Fibroblast of upper back skin (primary cell): ENCODE measurements at places on chromosomes 16 and 17.

DNA sequence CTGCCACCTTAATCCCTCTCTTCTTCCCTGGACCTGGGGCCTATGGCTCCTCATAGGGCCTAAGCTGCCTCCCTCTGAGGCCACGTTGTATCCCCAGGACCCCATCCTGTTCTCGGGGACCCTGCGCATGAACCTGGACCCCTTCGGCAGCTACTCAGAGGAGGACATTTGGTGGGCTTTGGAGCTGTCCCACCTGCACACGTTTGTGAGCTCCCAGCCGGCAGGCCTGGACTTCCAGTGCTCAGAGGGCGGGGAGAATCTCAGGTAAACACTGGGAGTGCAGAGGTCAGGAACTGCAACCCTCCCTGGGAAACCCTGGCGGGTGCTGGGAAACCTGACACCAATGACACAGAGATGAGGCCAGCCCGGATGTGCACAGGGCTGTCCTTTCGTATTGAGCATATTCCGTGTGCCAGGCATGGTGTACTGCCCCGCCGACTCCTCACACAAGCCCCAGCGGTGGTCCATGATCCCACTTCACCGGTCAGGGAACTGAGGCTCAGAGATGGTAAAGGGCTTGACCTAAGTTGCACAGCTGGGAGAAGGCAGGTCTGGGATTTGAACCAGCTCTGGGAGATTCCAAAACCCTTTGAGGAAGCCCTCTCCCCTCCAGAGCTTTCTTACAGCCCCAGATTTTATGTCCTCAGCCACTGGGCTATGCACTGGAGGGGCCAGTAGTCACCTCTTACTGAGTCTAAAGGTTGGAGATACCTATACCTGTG lies 22.9 kb downstream of the ANKRD40 start:
- DNase-seq, result no peak

DNA sequence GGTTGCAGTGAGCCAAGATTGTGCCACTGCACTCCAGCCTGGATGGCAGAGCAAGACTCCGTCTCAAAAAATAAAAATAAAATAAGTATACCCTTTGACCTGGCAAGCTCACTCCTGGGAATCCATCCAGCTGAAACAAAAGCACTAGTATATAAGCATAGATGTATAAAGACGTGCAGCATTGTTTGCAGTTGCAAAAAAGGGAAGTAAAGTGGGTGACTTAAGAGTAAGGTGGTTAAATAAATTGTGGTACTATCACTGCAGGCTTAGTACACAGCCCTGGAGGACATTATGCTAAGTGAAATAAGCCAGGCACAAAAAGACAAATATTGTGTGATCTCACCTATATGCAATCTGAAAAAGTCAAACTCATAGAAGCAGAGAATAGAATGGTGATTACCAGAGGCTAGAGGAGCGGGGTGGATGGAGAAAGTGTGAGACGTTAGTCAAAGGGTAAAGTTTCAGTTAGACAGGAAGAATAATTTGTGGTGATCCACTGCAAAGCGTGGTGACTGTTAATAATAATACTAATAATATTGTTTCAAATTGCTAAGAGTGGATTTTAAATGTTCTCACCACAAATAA lies 113.0 kb downstream of the MYO1D start:
- no peak for DNase-seq

GRCh38 chr16:88118376-88118775 lies 167.1 kb downstream of the BANP start:
- no peak for DNase-seq

- DNase-seq, result no peak
Observed at GRCh38 chr17:83106913-83107655, 27.7 kb downstream of the METRNL start.
